T-helper 2 cell treated with Interferon-gamma antibody and Interleukin-4, amounts not matched to agents 100 ng/mL and 5 ng/mL, for 36 hours (primary cell): ENCODE measurements at places on chromosomes 5 and 9. TPM values are rescaled to one million over a fixed set of nuclear protein-coding genes. Genes with fewer than 3 reads are reported as not detected.

Gene GTF2H2C
- total RNA-seq = 34.1 and 36.7 TPM in 2 replicates

Gene TMEM232
- 0.45 and 0.75 TPM in 2 replicates for total RNA-seq

Gene NKD2
- 33.6 and 34.4 TPM in 2 replicates for total RNA-seq

Gene PIP5K1B
- total RNA-seq = 6.4 and 7.0 TPM in 2 replicates

Gene PDCD1LG2
- total RNA-seq = 2.5 TPM in 2 replicates

Gene FOXD4
- 0.23 TPM in 1 of 2 replicates, not detected in the other for total RNA-seq

Gene KCNV2
- not detected in 2 replicates for total RNA-seq

Gene DND1
- 2.8 and 3.2 TPM in 2 replicates for total RNA-seq

Gene GABRA1
- total RNA-seq = not detected in 2 replicates

Gene SLC34A3
- not detected in 2 replicates for total RNA-seq

Gene CCDC180
- 4.0 and 5.9 TPM in 2 replicates for total RNA-seq

Gene HRH2
- 15.9 and 16.4 TPM in 2 replicates for total RNA-seq

Gene ST8SIA4
- 73.8 and 77.2 TPM in 2 replicates for total RNA-seq

Gene SMIM33
- total RNA-seq = 0.59 and 0.80 TPM in 2 replicates

Gene ACTL7A
- not detected in 2 replicates for total RNA-seq

Gene GARNL3
- 1.0 and 1.8 TPM in 2 replicates for total RNA-seq

Gene CACFD1
- 0.75 and 0.82 TPM in 2 replicates for total RNA-seq

Gene BTF3
- total RNA-seq = 746 and 755 TPM in 2 replicates

Gene RLN2
- 1.4 and 1.8 TPM in 2 replicates for total RNA-seq

Gene NEURL1B
- 2.0 and 2.2 TPM in 2 replicates for total RNA-seq

Gene MEIKIN
- not detected in 2 replicates for total RNA-seq

Gene INSL4
- not detected in 2 replicates for total RNA-seq
